CD8-positive, alpha-beta T cell (primary cell): ENCODE measurements at places on chromosomes 2 and 18.

DNA sequence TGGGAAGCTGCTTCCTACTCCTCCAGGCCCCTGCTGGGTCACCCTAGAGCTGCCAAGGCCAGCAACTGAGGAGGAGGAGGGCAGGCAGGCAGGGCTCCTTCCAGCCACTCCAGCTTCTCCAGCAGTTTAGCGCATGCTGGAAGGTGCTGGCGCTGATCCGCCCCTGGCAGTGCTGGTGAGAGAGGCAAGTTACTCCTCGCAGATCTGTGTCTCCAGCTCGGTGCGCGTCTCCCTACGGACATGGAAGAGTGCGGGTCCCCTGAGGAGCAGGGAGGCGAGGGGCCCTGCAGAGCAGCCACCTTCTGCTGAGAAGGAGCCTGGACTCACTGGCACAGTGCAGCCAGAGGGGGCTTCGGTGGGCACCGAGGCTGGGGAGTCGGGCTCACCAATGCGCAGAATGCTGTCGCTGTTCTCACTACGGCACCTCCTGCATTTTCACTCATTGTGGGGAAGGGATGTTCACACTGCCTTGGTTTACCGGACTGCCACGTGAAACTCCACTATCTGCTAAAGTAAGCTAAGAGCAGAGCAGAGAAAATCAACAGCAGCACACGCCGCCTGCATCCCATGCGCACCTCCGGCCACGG, 206.0 kb downstream of the HDAC4 start:
- no peak for DNase-seq

DNA sequence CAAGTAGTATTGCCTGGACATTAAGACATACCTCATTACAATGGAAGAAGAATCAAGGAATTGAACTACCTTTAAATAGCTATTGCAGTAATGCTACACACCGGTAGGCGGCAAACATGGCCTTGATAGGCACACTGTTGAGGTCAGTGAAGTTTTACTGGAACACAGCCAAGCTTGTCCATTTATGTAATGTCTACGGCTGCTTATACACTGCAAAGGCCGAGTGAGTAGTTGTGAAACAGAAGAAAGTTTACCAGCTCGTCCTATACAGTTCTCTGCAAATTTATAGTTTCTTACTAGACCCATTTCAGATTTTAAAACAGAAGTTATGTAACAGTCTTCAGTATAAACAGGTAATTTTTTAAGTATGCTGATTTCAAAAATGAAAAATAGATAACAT, 38.8 kb downstream of the PPP4R1 start:
- DNase-seq = no peak

DNA sequence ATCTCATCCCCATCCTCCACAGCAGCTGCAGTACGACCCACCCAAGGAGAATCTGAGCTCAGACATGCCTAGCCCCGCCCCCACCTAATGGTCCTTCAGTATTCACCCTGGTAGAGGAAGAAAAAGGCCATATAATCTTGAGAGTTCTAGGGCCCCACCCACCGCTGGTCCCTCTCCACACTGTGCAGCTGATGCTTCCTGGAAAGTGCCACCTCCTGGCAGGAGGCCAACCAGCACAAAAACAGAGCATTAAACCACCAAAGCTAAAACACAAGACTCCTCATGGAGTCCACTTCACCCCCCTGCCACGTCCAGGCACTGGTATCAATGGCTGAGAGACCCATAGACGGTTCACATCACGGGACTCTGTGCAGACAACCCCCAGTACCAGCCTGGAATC, 40.7 kb downstream of the MC4R start:
- no peak for DNase-seq

- no peak for DNase-seq
Measured at GRCh38 chr2:128252501-128252900, 66.2 kb downstream of the HS6ST1 start.

DNA sequence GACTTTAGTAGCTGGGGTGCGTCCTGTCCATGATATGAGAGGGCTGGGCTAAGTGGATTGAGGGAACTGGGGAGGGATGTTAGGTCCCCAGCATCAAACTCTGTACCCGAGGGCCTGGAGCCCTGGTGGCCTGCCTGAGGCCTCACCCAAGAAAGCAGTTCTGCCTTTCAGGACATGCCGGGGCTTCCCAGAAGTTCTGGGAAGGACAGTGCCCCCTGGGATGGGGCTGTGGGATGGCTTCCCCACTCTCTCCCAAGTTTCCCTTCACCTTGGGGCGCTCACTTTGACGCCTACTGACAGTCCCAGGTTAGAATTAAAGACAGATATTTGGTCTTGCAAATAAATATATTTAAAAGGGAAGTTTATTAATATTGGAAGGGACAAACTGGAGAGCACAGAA, 1.8 kb downstream of the OXER1 start:
- DNase-seq = no peak

- DNase-seq = no peak
Measured at GRCh38 chr2:112304298-112304941, 29.0 kb downstream of the ZC3H6 start.

- DNase-seq = no peak
Measured at GRCh38 chr2:203732092-203732952, 25.9 kb downstream of the CD28 start.

- DNase-seq = no peak
Measured at GRCh38 chr2:241458687-241459086, 49.7 kb downstream of the STK25 start.

DNA sequence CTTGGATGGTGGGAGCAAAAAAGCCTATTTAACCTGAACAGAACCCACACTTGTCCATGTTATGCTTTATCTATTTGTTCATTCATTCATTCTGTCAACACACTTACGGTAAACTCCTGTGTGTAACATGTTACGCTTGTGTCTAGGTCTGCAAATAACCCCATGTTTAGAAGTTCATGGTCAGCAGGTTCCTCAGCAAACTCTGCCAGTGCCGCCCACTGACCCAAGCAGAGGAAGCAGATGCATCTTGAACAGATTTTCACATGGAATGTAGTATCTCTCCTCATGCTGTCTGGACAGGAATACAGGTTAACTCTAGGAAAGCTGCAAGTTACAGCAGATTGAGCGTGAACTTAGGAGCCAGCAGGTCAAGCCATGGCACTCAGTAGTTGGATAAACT, 213.7 kb upstream of the COPS8 start:
- DNase-seq = no peak

GRCh38 chr18:77055429-77056300, 76.9 kb downstream of the MBP start:
- no peak for DNase-seq

DNA sequence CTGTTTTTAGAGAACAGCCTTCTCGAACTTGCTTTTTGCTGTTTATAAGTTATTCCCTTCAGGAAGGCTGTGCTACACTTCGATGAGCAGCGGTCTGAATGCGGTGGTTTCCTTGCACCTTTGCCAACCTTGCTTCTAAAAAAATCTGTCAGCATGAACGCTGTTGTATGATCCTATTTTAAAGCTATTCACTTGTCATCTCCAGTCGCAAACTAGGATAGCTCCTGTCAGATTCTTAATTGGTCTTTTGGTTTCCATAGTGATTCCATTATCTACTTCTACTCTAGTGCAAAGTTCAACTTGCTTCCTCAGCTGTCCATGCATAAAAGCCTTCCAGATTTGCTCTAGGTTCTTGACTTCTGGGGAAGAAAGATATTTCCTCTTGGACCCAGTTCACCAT, 76.3 kb upstream of the GALNT3 start:
- no peak for DNase-seq

GRCh38 chr2:222944971-222945740, 84.3 kb downstream of the ACSL3 start:
- no peak for DNase-seq

- DNase-seq = peak; percentile 31
Measured at GRCh38 chr18:79982736-79983135, 5.6 kb downstream of the TXNL4A start.

DNA sequence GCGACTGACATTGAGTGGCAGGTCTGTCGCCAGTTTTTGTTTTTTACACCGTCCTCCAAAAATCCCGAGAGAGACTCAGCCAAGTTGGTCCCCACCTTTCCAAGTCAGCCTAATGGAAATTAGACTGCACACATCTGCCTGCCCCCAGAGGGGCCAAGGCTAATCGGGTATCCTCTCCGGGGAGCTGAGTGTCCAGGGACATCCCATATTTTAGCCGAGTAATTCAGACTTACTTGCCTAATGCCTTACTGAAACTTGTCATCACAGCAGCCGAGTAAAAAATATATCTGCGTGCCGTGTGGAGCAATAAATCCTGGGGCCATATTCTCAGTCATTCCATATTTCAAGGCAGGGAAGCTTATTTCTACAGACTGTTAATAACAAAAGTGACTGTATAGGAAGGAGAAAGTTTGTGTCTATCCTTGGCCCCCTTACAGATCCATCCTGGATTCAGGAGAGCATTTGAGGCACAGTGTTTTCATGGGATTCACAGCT, 38.9 kb upstream of the NRP2 start:
- no peak for DNase-seq

DNA sequence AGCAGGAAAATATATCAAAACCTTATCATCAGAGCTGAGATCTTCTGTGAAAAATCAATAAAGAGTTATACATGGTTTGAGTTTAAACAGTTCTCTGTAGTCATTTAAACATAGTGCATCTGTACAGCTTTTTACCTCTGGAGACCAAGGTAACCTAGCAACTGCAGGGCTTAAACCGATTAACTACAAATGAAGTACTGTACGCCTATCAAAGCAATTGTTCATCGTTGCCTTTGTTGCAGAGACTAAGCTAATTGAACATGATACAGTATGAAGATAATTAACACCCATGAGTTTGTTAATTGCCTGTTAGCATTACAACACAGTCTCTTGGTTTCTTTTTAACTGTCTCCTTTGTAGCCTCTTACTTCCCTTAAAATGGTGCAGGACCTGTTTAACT, 147.9 kb downstream of the LNPK start:
- DNase-seq = no peak

- DNase-seq = no peak
Measured at GRCh38 chr2:20766798-20767644, 55.9 kb downstream of the LDAH start.

GRCh38 chr18:23956483-23956882, 58.1 kb upstream of the TTC39C start:
- no peak for DNase-seq

DNA sequence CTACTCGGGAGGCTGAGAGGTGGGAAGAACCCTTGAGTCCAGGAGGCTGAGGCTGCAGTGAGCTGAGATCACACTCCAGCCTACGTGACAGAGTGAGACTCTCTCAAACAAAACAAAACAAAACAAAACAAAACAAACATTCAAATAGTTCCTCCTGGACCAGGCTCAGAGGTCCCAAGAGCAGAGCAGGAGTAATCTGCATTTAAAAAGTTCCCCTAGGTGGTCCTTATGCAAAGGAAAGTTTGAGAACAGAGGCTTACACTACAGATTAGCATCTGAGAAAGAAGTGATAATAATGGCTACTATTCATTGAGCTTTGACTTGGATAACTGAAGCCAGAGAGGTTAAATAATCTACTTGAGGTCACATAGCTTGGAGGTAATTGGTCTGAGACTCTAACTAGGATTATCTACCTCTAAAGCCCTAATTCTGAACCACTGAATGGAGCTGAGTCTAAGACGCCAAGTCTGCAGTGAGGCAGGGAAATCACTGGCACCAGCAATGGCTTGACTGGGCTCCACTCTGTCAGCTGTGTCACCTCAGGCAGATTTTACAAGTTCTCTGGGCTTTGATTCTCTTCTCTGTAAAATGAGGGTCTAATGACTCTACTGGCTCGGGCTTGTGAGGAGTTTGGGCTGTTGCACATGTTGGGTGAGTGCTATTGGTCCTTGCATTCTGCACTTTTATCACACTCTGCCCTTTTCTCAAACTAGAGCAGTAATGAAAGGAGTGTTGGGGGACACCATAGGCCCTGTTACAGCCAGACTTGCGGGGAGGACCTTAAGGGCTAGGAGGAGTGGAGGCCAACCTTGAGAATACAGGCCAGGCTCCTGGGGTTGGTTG, 29.2 kb upstream of the DLX2 start:
- DNase-seq = no peak

GRCh38 chr18:51630706-51631105, 433.2 kb upstream of the MEX3C start:
- no peak for DNase-seq

DNA sequence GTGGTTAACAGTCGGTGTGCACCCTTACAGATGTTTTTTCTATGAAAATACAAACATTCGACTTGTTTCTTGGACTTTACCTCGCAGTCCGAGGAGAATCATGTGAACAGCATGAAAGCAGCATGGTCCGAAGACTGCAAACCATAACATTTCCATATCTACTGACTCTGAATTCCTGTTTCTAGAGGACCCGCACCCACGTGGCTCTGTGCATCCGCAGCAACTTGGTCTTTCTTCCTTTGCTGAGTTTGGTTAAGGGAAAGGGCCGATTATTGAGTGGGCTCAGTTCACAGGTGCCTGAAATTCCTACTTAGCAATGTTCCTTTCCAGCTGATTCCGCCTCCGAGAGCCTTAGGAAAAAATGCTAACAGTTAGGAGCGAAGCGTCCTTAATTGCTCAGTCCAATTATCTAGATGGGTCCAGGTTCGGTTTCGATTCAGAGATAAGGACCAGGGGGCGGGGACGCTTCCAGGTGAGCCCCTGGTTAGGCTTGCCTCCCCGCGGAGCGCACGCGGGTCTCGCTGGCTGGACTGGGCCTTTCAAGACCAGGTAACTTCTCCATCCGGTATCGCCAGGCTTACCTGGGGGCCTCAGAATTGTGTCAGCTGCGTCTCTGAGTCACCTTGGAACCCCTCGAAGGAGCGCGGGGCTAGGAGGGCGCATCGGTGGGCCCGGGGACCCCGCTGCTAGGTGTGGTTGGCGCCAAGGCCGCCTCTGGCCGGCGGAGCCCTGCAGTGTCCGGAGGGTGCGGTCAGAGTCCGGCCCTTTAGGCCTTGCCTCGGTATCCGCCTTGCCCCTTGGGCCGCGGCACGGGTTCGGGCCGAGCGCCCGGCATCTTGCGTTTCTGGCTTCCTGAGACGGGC, 1.1 kb upstream of the B3GNT2 start:
- no peak for DNase-seq

DNA sequence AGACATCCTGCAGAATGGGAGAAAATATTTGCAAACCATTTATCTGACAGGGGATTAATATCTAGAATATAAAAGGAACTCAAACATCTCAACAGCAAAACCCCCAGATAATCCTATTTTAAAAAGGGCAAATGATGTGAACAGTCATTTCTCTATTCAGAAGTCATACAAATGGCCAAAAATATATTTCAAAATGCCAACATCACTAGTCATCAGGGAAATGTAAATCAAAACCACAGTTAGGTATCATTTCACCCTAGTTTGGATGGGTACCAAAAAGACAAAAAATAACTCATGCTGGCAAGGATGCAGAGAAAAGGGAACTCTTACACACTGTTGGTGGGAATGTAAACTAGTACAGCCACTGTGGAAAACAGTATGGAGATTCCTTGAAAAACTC, 70.0 kb downstream of the TBR1 start:
- no peak for DNase-seq

GRCh38 chr2:234851451-234851850, 100.4 kb upstream of the SH3BP4 start:
- no peak for DNase-seq

GRCh38 chr2:236343400-236344161, 79.4 kb upstream of the ASB18 start:
- peak; percentile 70 for DNase-seq

GRCh38 chr2:174263997-174264396, 15.7 kb upstream of the OLA1 start:
- no peak for DNase-seq
